ENCODE measurements at places on chromosomes 3 and 15. TPM values are rescaled to one million over a fixed set of nuclear protein-coding genes. Genes with fewer than 3 reads are reported as not detected.

Gene PLA2G4B
- total RNA-seq, result 3.5 TPM

DNA sequence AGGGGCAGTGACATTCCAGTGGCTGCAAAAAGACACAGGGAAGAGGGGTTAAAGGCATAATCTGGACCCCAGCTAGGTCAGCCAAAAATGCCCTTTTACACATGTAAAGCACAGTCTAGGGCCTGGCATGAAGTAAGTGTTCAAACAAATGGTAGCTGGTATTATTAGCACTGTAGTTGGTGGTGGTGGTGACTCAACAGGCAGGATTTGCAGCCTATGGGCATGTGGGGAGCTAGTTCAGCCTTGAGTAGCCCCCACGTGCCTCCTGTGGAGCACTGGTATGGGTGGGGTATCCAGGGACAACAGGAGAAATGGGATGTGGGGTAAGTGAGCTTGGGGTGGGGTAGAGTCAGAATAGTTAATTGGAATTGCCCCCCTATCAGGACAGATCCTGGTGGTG is 27.6 kb downstream of the DNASE1L3 start:
- DNase-seq, result no peak
- H3K27ac ChIP-seq, result no peak overlapping the region

DNA sequence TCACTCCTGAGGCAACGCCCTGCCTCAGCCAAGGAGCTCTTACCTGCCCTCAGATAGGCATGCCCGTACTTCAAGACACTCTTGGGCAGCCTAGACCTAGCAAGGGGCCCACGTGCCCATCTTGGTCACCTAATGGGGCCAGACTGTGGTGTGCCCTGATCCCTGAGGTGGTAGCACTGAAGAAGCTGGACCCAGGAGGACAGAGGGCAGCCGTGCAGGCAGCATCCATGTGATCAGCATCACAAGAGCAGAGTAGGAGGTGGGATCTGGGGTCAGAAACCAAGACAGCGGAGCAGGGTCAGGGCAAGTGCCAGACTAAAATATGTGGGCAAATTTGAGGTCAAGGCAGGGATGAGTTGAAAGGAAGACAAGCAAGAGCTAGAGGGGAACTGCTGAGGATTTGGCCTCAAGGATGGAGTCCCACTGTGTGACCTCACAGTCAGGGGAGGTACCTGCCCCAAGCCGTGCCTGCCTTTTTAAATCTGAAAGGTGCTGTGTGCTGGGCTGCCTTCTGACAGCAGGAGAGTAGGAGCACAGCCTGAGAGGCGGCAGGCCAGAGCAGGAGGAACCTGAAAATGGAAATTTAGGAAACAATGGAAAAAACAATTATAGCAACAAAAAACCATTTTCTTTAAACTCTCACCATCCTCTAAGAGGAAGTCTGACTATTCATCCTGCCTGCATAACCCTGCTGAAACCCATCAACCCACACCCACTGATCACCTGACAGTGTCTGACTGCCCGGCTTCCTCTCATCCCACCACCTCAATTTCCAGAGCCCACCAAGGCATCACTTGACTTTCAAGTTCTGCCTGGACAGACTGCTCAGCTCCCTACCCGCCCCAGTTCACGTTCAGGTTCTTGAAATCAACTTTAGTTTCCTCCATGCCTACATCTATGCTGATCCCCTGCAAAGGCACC is 7.3 kb downstream of the ZBTB38 start:
- no peaks in the 10 kb centered on the region for H3K36me3 ChIP-seq
- no peak for DNase-seq
- H3K4me1 ChIP-seq, result no peaks in the 10 kb centered on the region
- H3K27me3 ChIP-seq, result no peaks in the 10 kb centered on the region
- H3K4me3 ChIP-seq, result no peak overlapping the region
- no peak overlapping the region for H3K27ac ChIP-seq

DNA sequence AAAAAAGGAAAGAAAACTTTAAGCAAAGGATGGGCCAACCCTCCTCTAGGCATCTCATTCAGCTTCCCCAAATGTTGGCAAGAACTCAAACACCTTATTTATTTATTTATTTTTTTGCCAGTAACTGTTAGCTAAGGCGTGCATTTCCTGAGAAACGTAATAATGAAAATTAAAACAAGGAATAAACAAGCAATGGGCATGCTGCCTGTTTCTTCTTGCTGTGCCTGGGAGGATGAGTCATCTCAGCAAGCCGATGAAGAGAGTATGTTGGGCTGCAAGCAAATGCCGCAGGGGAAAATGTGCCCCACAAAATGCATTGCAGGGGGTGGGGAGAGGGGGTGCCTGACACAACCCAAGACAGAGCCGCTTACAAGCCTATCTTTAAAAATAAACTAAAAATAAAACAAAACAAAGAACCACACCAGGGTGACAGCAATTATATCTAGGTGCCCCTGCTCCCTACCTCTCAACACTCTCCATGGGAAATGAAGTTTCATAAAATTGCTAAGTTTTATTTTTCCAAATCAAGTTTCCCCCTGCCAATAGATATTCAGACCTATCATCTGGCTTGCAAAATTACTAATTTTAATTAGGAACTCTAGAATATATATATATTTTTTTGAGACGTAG is 40.3 kb downstream of the EIF4E3 start:
- no peaks in the 10 kb centered on the region for H3K36me3 ChIP-seq
- H3K27me3 ChIP-seq, result no peaks in the 10 kb centered on the region
- H3K4me1 ChIP-seq, result peaks cover 5% of the 10 kb centered on the region
- peak; percentile 31 for DNase-seq
- H3K27ac ChIP-seq, result peak overlapping the region; percentile 23

Gene DUOXA2
- not detected for total RNA-seq

DNA sequence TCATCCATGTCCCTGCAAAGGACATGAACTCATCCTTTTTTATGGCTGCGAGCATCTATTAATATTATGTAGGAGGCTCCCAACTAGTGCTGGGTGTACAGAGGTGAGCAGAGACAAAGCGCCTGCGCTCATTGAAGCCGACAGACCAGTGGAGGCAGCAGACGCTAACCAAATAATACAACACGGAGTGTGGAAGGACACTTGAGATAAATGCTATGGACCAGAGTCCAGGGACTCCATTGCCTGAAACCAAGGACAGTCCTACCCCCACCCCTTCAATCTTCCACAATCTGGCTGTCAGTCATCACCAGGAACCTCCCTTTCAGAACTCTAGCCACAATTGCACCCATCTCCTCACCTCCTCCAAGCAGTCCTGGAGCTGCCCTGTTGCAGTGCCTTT is 41.5 kb downstream of the KLHL6 start:
- H3K27me3 ChIP-seq, result no peaks in the 10 kb centered on the region
- no peak overlapping the region for H3K4me3 ChIP-seq
- H3K36me3 ChIP-seq, result no peaks in the 10 kb centered on the region
- no peak overlapping the region for H3K27ac ChIP-seq
- H3K4me1 ChIP-seq, result no peaks in the 10 kb centered on the region

GRCh38 chr3:129310111-129311011 is 31.7 kb downstream of the HMCES start:
- H3K4me3 ChIP-seq, result no peak overlapping the region
- no peak for DNase-seq
- no peaks in the 10 kb centered on the region for H3K4me1 ChIP-seq
- H3K27ac ChIP-seq, result no peak overlapping the region
- no peaks in the 10 kb centered on the region for H3K36me3 ChIP-seq
- H3K27me3 ChIP-seq, result no peaks in the 10 kb centered on the region

GRCh38 chr15:93247466-93248121 is 158.6 kb upstream of the RGMA start:
- H3K27ac ChIP-seq, result no peak overlapping the region
- H3K4me3 ChIP-seq, result no peak overlapping the region
- no peak for DNase-seq
- H3K4me1 ChIP-seq, result no peaks in the 10 kb centered on the region

Measured in uterus (tissue), 4 donors.